CD4-positive, alpha-beta T cell treated with Interleukin-6 at 100 ng/mL for 8 hours (primary cell): ENCODE measurements at places on chromosomes 16 and 17.

DNA sequence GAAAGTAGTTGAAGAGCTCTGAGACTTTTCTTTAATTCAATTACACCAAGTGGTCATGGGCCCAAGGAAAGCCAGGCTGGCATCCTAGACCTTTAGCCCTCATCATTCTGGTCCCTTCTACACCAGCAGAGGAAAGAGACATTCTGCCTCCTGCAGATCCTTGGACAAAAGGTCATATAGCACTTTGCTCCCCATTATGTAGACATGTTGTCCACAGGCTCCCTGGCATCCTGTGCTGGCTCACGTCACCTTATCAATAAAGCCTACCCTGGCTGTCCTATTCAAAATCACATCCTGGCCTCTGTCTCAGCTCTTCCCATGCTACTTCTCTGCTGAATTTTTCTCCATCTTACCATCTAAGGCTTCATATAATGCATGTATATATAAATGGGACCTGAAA, 61.6 kb upstream of the MAF start:
- no peak for DNase-seq

DNA sequence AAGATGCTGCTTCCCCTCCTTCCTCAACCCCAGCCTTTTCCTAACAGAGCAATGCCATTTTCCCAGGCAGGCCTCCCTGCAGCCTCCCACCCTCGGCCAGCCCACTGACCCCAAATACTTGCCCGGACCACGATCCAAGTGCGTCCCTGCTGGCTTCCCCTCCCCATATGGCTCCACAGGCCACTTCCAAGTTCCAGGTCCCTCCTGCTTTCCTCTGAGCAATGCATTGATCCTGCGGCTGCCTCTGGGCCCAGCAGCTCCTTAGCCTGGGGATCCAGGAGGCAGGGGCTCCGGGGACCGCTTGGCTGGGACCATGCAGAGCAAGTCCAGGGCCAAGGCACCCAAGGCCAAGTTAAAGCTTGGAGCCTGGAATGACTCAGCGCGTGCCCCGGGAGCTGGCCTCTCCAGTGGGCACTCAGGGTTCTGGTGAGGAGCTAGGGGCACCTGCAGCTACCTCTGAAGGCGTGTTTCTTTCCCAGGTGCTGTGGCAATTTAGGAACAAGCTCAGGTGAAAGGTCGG, 51.9 kb upstream of the ENPP7 start:
- no peak for DNase-seq

GRCh38 chr17:1511290-1511689, 5.1 kb downstream of the INPP5K start:
- no peak for DNase-seq

DNA sequence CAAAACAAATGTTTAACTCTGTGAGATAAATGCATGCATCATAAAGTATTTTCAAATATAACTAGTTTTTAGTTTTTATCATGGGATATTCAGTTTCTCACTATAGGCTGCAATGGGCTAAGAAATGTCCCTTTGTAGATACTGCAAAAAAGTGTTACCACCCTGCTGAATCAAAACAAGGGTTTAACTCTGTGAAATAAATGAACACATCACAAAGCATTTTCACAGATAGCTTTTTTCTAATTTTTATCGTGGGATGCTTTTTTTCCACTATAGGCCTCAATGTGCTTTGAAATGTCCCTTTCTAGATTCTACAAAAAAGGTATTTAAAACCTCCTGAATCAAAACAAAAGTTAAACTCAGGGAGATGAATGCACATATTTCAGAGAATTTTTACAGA, 541.1 kb downstream of the KCNJ18 start:
- DNase-seq, result no peak

DNA sequence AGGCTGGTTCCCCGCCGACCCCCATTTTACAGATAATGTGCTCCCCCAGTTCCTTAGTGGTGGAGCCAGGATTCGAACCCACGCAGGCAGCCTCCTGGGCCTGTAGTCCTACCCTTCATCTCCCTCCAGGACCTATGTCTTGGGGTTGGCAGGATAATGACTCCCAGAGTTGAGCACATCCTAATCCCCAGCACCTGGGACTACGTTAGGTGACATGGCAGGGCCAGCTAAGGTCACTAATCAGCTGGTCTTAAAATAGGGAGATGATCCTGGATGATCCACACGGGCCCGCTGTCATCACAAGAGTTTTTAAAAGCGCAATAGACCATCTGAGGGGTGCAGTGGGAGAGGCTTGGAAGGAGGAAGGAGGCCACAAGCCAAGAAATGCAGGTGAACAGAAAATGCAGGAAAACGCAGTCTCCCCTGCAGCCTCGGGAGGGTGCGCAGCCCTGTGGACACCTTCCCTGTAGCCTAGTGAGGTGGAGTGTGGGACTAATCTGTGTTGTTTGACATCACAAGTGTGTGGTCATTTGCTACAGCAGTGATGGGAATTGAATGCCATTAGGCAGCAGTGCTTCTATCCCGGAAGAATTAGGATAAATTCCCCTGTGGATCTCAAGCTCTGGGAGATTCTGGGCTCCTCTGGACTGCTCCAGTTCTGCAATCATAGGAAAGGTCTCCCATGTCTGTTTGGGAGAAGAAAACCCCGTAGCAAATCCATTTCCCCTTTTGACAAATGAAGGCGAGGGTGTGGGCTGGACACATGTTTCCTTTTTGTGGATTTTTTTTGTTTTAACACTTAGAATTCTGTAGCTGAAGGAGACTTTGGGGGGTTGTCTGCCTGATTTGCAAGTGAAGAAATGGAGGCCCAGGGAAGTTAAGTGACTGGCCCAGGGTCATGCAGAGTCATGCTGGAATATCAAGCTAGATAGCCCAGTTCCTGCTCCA, 297.7 kb downstream of the SEC14L1 start:
- DNase-seq, result no peak

DNA sequence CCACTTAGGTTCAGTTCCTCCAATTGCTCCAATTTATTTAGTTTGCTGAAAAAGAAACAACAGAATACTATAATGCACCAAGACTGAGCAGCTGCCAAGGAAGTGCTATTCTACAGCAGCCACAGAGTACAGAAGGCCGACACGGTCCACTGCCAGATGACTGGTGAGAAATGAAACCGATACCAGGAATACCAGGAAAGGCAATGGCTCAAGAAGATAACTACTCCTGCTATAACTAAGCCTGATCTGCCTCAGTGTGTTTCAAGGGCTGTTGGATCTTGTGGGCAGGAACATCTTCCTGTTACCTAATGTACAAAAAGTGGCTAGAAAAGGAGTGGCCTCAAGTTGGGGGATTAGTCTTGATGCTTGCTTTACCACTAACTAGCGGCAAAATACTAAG, 32.8 kb downstream of the MARVELD3 start:
- DNase-seq, result no peak

GRCh38 chr17:82240506-82241182, 11.8 kb downstream of the SLC16A3 start:
- no peak for DNase-seq
